ENCODE measurements at places on chromosomes 2 and 18.

DNA sequence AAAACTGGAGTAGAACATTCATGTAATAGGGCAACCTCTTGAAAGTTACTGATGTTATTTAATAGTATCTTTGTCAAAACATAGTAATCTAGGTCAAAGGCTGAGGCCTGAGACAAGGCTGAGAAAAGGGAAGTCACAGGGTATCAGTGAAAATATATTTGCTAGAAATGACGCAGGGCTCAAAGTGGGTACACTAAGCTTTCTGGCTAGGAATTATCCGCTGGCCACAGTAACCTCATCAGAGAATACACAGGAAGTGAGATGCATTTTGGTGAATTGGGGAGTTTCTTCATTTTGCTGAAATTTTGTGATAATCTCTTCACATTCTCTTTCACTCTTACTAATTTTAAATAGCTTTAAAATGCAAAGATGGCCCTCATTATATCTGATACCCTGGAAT is 206.8 kb downstream of the OTX1 start:
- DNase-seq = no peak

DNA sequence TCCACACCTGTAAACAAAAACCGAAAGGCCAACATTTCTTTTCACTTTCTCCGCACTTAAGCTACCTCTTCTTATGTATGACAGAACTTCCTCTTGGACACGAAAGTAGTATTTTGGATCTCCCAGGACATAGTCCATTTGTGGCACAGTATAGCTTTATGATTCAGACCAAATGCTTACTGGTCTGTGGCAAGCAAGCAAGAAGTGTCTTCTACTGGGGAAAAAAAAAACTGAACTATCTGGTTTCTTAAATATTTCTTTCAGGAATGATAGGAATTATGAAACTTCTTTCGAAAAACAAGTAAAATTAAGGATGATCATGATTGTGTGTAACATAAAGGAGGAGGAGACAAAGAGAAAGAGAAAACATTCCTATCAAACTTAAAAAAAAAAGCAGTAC is 33.6 kb downstream of the SRBD1 start:
- no peak for DNase-seq

DNA sequence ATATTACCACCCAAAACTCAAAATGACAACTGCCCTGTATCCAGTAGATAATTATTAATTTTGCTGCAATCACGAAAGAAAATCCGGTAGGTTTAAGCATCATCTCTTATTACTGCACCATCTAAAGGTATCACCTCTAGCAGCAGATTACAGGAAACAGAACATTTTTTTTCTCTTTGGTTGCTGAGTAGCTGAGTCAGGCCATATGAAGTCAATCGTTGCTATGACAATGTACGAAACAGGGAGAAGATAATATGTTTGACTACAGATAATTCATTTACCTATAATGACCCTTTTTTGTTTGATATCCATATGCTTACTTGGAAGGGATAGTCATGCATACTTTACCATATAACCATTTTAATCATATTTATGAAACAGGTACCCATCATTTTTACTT is 831.6 kb upstream of the CHAC2 start:
- DNase-seq = no peak

- DNase-seq = no peak
Observed at GRCh38 chr18:45456090-45457021, 158.9 kb upstream of the SLC14A2 start.

DNA sequence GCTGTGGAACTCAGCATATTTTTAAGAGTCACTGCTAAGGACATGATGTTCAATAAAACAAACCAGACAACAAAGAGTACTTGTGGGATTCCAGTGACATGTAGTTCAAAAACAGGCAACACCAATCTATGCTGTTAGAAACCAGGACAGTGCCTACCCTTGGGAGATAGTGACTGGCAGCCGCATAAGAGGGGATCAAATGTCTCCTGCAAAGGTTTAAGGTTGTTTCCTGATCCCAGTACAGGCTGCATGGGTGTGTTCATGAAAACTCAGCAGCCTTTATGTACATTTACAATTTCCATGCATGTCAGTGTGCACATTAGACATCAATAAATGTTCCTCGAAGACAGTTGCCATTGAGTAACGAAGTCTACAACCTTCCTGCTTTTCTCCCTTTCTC is 183.8 kb downstream of the PID1 start:
- no peak for DNase-seq

- DNase-seq = peak; percentile 70
Observed at GRCh38 chr2:36780231-36780839, 83.8 kb downstream of the VIT start.

GRCh38 chr18:11785444-11786055 is 65.7 kb upstream of the CHMP1B start:
- no peak for DNase-seq

DNA sequence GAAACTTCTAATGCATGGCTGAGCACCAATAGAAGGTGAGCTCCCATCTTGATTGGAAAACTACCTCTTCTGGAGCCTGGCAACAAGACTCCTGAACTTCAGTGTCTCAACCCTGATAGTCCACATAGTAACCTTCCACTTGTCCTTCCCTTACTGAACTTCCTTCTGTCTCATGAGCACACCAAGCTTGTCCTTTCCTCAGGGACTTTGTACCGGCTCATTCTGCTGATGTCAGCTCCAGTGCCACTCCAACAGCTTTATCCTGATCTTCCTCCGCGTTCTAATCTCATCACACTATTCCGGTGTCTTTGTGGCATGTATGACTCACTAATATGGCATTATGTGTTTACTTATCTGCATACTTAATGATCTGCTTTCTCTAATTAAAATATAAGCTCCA is 862.0 kb upstream of the ID2 start:
- no peak for DNase-seq

- no peak for DNase-seq
Observed at GRCh38 chr18:59517446-59518165, 158.5 kb upstream of the LMAN1 start.

GRCh38 chr2:140117386-140117785 is 1337.2 kb upstream of the NXPH2 start:
- no peak for DNase-seq

GRCh38 chr2:113167115-113167932 is 6.4 kb upstream of the PSD4 start:
- DNase-seq = no peak

- no peak for DNase-seq
Observed at GRCh38 chr18:45976974-45977373, 9.8 kb upstream of the EPG5 start.

DNA sequence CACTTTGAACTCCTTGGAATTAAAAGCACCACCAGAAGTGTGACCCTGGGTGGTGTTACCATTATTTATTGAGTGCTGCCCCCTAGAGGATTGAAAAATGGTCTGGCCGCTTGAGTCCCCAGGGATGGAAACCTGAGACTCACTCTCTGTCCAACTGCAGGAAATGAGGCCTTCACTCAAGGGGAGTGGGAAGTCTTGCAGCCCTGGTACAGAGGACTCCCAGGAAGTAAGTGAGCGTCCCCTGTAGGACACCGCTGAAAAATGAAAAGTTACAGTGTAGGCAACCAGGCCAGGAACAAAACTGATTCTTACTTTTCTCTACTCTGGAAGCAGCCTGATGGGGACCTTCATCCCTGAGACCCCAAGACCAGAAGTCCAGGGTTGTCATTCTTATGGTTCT is 2.2 kb upstream of the NRP2 start:
- DNase-seq = peak; percentile 50

- DNase-seq = peak; percentile 17
Observed at GRCh38 chr2:64770781-64771334, 117.1 kb upstream of the SERTAD2 start.

GRCh38 chr2:182259629-182260150 is 167.1 kb downstream of the PDE1A start:
- DNase-seq = no peak

DNA sequence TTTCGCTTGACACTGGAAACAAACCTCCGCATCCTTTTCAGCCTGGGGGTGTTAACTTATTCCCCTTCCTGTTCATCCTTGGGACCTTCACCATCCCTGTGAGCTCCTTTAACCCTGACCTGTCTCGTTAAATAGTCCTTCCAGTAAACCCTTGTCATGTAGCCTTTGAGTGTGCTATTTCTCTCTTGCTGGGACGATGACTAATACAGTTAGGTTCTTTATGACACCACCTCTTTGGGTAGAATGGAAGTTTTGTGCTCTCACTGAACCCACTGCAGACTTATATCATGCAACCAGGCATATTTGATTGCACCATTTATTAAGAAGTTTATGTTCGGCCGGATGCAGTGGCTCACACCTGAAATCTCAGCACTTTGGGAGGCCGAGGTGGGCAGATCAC is 40.5 kb upstream of the GAREM1 start:
- no peak for DNase-seq

DNA sequence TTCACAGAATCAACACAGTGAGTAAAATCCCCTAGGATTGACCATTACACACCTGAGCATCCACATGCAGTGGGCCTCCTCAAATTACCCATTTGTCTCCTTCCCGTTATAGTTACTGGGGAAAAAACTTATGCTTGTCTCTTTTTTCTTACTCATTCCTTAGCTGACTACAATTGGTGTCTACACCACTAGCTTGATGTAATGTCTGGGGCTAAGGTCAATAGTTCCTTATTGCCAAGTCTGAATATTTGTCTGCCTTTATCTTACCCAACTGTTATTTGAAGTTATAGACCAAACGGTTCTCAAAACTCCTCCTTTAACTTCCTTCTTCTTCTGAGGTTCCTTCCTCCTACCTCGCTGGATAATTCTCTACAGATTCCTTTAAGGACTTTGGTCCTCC is 41.9 kb upstream of the TMEM17 start:
- DNase-seq = no peak

GRCh38 chr2:176356251-176356650 is 87.0 kb downstream of the MTX2 start:
- DNase-seq = no peak

DNA sequence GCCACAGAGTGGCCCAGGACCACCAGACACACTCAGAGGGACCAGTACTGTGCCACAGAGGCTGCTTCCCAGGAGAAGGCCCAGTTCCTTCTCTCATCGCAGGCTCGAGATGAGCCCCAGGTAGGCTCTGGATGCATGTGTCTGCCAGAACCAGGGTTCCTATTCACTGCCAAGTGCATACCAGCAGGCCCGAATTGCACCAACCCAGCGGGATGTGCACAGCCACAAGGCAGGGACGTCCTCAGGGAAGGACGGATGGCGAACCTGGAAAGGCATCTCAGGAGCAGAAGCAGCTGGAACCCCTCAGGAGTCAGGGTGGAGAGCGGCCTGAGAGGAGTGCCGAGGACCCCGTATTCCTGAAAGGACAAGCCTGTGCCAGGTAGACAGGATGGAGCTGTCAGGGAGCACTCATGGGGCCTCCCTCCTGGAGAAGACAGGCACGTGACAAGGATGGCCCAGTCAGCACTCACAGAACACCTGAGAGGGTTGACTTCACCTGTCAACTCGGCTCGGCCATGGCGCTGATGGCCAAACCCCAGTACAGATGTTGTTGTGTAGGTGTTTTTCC is 73.7 kb downstream of the PTGR3 start:
- no peak for DNase-seq
